ENCODE measurements at places on chromosomes 7 and 10.

DNA sequence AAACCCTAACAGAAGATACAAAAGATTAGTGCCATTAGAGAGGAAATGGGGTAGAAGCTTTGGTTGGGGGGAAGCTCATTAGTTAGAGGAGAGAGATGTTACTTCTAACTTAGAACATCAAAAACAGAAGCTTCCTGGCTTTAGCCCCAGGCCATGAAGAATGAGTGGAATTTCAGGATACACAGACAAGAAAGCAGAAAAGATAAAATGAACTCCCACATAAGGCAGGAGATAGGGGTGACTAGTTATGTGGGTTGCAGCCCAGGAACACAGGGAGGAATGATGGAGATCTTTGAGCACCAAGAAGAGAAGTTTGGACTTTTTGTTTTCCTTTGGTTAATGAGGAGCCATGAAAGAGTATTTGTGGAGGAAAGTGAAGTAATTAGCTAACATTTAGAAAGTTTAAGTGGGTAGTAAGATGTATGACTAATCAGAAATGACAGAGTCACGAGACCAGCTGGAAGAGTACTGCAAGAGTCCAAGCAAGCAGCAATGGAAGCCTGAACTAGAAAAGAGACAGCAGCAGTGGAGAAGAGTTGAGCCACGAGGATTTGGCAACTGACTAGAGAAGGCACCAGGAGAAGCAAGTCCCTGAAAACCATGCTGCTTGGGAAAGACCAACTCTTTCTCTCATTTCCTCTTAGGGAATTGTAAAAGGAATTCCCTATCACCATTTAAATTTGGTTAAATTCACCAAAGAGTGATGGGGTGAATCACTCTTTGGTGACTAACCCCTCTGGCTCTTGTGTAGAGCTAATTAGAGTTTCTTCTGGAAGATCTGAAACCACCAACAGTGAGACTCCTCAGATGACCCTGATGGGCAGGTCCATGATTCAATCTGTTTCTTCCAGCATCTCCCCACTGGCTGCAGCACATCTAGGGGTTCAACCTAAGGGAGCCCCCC, 131.9 kb downstream of the KCNMA1 start:
- no peak for DNase-seq

- DNase-seq = no peak
Measured at GRCh38 chr7:91191771-91192170, 72.5 kb upstream of the FZD1 start.

GRCh38 chr10:33921970-33922605, 587.6 kb upstream of the NRP1 start:
- DNase-seq = no peak

DNA sequence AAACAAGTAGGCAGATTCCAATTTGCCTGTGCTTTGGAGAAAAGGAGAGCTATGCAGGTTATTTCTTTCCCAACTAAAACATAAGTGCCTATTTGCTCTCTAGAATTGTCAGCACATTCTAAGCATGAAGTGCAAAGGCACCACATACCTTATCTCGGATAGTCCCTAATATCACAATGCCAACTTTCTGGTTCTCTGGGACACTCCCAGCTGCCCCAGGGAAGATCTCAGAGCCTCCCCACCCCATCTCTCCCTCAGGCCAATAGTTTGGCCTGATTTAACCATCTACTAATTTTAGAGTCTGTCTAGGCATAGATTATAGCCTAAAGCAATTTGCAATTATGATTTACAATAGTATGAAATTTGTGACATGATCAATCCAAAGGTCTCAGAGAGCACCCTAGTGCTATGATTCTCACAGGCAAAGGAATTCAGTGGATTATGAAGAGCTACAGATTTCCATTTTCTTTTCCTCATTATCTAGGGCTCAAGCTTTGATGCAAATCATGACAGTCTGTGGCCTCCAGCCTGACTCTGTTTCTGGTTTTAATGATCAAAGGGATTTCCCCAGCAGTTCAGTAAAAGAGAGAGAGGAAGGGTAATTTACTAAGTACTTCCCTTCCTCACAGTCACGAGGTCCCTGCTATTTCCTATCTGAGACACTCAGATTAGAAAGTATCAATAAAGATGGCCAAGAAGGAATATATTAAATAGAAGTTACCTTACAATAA, 29.0 kb upstream of the IL6 start:
- DNase-seq = no peak

DNA sequence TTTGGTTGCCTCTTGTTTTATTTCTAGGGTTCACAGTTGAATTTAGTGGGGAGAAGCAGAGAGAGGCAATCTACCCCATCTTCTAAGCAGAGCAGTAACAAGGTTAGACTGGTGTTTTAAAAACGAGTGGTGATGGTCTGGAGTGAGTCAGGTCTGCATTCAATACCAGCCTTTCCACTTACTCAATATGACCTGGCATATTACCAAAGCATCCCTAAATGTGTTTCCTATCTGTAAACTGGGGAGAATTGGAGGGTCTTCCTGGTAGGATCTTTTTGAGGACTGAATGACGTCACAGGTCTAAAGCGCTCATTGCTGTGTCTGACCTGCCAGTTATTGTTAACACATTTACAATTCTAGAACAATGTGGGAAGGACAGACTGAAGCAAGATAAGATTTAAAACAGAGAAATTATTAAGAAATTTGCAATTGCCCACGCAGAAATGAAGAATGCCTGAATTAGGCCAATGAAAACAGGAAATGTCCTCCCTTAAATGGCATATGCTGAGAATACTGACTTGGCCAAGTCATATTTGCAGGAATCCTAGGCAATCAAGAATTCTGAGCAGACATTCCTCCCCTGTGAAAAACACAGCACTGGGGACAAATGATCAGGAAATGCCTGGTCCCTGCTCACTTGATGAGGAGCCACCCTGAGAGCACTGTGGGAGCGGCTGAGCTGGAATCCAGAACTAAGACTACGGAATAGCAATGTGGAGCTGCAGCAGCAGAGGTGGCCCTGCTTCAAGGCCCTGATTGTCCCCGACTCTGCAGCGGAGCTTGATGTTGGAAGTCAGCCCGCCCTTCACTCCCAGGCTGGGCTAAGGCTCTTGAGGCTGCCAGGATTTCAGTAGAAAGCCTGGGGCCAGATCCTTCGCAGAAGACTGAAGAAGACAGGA, 184.5 kb upstream of the CXCL12 start:
- DNase-seq = no peak

GRCh38 chr10:118730756-118731456, 23.9 kb downstream of the CACUL1 start:
- no peak for DNase-seq

DNA sequence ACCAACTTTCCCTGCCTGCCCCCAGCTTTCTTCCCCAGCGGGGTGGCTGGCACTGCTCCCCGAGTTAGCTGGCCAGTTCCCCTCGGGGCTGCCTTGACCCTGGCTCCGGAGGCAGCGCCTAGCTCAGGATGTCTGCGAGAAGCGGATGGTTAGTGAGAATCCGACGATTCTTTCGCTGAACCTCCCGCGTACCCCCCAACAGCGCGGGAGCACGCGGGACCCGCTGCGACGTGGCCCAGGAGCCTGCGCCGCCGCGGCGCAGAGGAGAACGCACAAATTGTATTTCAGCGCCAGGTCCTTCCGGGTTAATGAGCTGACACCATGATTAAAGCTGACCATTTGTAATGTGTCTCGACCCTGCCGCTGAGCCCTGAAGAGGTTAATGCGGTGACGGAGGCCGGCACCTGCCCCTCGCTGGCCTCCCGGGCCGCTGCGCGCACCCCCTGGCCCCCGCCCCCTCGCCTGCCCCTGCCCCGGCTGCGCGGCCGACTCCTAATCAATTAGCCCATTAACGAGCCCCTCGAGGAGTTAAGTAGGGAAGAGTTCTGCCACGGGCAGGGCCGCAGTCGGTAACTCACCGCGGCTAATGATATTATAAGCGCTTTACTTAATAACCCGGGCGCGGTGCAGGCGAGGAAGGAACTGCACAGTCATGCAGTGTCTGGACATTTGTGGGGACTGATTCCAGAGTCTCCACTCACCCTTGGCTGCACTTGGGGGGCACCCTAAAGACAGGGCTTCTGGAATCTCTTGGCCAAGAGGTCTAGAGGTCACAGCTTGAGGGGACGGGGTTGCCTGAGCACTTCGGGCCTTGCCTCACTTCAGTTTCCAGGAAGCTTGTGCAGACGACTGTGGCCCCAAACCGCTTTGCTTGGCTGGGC, 1.7 kb upstream of the HMX2 start:
- no peak for DNase-seq

DNA sequence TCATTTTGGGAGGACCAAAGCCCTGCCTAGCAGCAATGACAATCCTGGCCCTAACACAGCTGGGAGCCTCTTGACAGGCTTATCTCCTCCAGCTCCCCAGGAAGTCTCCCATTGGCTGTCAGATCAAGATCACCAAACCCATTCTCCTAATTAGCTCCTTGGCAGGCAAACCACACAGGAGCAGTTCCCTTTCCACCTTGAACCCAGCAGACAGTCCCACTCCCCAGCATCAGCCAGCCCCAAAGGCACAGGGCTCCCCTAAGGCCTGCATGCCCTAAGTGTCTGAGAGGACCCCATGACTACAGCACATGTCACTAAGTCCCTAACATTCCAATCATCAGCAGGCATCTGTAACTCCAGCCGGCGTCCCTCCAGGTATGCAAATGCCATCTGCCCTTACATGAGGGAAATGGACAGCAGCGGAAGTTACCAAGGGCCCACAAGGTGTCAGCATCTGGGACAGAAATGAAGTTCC, 348.5 kb downstream of the KCNMA1 start:
- no peak for DNase-seq

- DNase-seq = peak; percentile 12
Measured at GRCh38 chr10:52729271-52730104, 43.1 kb downstream of the MBL2 start.

DNA sequence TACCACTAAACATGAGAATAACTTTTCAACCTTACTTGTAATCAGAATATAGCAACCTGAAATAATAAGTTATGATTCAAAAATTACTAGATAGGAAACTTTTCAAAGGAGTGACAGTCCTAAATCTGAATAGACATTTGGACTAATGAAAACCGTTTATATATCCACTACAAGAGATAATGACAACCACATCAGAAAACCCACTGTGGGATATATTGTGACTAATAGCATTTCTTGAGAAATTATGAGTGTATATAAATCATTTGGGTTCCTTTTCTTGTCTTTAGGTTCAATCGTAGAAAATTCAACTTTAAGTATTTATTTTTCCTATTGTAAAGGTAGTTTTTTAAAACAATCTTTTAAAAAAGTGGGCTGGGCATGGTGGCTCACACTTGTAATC, 170.2 kb upstream of the PRSS58 start:
- no peak for DNase-seq

DNA sequence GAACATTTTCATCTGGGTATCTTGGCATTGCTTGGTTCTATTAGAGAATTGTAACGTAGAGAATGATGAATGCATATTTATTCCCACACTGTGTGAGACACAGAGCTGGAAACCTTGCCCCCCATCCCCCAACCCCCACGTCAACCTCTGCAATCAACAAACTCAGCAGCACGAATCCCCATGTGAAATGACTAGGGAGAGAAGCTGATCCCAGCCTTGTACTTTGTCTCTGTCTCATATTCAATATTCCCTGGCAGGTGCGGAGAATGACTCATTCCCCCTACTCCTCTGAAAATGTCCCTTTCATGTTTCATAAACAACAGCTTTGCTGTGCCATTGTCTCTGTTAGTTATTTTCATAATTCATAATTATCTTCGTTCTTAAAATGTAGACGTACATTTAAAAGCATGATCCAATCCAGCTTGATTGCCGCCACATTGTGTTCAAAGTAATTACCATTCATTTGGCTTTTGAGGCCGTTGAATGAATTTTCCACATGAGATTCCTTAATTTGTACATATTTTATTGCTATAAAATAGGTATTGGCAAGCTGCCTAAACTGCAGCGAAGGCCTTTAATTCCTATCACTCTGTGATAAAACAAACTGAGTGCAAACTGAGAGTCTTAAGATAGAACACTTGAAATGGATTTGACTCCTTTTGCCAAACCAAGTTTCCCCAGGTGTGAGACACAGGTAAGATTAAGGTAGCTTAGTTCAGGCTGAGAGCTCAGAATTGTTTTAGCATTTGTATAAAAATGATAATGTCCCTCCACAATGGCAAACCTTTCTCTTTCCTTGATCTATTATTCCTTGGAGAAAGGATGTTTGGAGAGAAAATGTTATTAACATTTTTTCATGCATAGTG, 920.2 kb downstream of the TYW1 start:
- DNase-seq = no peak
